ENCODE measurements at places on chromosomes 3 and 15. TPM values are rescaled to one million over a fixed set of nuclear protein-coding genes. Genes with fewer than 3 reads are reported as not detected.

TNIK gene
- polyA plus RNA-seq = 20.1 TPM

- no peak for DNase-seq
These were observed 108.8 kb downstream of the MITF start for GRCh38 chr3:69848113-69848512.

DNA sequence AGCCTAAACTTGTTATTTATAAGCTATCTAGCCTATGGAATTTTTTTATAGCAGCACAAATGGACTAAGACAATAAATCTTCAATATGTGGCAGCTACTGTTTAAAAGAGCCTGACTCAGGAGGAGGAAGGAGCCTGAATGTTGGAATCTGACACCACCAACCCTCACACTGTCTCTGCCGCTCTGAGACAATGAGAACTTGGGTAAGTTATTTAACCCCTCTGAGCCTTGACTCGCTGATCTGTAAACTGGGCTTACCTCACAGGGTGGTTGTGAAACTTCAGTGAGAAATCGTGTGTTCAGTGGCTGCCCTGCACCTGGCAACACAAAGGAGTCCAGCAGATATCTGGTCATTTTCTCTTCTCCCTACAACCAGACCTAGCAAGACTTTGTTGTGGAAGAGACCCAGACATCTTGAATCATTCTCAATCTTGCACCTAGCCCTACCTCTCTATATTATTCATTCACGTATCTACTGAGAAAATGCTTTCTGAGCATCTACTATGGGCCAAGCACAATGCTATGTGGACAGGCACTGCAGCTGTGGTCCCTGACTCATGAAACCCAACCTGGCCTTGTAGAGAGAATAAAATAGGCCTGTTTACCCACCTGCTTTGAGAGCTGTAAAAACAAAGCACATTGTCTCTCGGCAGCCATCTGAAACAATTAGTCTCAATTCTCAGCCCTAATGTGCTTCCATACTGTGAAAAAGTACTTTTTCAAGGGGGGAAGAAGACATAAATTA is 81.9 kb upstream of the SLC25A36 start:
- no peak for DNase-seq

DNA sequence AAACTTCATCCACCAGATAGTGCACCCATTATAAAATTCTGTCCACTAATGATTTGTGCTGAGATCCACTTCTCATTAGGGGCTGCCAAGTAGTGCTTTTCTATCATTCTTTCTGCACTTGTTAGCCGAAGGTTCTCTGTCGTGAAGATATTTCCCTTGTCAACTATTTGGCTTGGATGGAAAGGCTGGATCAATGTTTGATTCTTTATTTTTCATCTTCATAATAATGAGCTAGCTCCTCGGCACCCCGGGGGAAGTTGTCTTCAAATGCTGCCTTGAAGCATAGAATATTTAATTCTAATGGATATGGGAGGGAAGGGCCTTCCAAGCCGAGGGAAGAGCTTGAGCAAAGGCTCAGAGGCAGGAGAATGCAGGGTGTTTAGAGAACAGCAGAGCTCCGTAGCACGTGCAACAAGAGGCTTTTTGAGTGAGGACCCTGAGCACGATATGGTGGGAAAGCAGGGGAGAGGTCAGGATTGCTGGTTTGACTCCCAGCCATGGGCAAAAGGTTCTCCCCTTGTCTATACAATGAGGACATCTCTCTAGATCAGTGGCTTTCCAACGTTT is 16.3 kb upstream of the MUC20 start:
- DNase-seq = no peak

GRCh38 chr3:2097641-2098191 is 950 bp upstream of the CNTN4 start:
- DNase-seq = no peak

DNA sequence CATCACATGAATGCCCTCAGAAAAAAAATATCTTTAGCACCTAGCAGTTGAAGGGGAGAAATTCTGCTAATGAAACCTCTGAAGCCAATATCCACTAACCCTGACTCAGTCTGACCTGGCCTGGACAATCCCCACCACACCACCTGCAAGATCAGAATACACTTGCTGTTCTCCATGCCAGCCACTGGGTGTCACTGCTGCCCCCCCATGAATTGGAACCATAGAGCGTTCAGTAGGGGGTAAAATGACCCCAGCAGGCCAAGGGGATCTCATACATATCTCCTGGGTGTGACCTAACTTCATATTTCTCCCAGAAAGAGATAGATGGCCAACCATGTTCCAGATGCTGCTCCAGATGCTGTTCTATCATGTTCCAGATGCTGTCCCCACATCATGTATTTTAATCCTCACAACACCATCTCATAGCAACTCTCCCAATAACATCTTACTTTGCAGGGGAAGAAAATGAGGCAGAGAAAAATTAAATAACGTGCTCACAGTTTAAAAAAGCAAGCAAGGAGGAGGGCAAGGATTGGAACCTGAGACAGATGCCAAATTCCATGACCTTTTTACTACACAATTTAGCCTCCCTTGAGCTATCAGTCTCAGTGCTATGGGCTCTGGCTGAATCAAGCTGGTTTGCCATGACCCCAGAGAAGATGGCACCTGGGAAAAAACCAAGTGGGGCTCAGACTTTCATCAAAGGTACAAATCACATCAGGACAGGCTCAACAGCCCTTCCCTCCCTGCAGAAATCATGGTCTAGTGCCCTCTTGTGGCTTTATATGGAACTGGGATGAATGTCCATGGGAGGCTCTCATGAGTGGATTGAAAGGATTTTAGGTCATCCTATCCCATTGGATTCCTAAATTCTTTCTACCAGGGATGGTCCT is 12.4 kb downstream of the NTRK3 start:
- DNase-seq = no peak

DNA sequence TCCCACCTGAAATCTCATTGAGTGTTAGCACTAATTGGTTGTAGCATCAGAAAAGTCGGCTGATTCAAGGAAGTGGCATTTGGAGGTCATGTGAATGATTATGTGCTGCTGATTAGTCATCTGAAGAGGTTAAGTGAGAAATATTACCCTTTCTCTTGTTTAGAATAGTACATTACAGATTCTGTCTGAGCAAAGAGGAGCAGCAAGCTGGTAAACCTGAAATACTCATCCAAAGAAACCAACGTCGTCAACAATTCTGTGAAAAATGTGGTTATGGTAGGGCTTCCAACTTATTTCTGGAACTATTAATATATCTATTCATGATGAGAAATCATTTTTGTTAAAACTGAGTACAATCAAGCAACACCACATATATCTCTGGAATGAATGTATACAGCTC is 1024.9 kb downstream of the TUSC7 start:
- no peak for DNase-seq

DNA sequence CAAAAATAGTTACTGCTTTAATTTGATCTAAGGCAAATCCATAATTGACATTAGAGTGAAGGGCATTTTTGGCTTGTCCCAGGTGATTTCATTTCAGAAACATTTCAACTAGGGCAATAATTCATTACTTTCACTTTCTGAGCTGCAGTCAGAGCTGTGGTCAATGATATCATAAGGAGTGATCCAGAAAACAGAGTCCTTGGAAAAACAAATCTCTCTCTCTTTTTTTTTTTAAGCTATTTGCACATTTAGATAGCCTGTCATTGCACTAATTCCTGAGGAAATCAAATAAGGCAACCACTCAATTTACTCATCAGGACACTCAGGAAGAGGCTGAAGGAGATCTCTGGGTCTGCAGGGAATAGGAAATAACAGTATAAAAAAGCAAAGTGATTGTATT is 269.5 kb upstream of the LRRC3B start:
- no peak for DNase-seq

Data from left renal cortex interstitium (tissue), 4 donors.